MV-4-11 (cell line): ENCODE measurements at places on chromosomes 3 and 15.

DNA sequence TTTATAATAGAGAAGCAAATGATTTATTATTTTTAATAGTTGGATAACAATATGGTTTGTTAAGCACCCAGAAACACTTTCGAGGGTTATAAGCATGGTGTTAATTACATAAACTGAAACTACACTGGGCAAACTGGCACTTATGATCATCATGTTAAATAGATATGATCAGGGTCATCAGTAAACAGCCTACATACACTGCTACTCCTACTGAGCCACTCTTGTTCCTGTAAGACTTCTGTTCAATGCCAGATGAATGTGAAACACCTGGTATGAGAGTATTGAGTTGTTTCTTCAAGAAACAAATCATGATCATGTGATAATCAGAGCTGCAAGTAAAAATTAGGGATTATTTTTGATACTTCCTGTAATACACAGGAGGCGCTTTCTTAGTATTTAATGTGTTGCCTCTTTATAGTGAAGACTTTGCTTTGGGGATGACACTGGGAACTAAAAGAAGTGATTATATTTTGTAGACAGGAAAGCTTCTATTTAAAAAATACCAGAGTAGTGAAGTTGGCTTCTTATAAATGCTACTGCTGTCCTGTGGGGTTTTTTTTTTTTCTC, 32.3 kb upstream of the UTS2B start:
- no peak for DNase-seq

- DNase-seq = peak; percentile 69
Measured at GRCh38 chr15:34025252-34025651, 13.8 kb downstream of the AVEN start.

- DNase-seq = no peak
Measured at GRCh38 chr3:100693225-100693624, 16.1 kb upstream of the TFG start.

- peak; percentile 55 for DNase-seq
Measured at GRCh38 chr15:89690276-89691218, at the start of the genes PEX11A and WDR93. Gene PEX11A (minus strand): TSS chr15:89690754. CDS start chr15:89690632, 122 bp downstream. Gene WDR93 (plus strand): TSS chr15:89690811. CDS start chr15:89701747, 10,936 bp downstream.

DNA sequence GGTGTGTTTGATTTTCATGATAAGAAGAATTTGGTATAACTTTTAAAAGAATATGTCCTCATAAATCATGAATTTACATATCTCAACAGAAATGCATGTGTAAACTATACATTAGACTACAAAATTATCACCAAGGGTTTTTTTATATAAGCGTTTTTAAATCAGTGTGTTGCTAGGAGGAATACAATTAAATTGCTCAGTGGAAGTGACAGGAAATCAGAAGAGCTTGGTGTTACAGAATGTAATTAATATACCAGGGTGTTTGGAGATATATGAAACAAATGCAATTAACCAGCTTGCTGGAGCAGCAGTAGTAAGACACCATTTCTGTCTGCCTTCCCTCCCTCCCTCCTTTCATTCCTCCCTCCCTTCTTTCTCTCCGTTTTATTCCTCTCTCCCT, 2.4 kb downstream of the ROBO2 start:
- no peak for DNase-seq

- no peak for DNase-seq
Measured at GRCh38 chr3:22373182-22373581, 622.2 kb upstream of the ZNF385D start.

DNA sequence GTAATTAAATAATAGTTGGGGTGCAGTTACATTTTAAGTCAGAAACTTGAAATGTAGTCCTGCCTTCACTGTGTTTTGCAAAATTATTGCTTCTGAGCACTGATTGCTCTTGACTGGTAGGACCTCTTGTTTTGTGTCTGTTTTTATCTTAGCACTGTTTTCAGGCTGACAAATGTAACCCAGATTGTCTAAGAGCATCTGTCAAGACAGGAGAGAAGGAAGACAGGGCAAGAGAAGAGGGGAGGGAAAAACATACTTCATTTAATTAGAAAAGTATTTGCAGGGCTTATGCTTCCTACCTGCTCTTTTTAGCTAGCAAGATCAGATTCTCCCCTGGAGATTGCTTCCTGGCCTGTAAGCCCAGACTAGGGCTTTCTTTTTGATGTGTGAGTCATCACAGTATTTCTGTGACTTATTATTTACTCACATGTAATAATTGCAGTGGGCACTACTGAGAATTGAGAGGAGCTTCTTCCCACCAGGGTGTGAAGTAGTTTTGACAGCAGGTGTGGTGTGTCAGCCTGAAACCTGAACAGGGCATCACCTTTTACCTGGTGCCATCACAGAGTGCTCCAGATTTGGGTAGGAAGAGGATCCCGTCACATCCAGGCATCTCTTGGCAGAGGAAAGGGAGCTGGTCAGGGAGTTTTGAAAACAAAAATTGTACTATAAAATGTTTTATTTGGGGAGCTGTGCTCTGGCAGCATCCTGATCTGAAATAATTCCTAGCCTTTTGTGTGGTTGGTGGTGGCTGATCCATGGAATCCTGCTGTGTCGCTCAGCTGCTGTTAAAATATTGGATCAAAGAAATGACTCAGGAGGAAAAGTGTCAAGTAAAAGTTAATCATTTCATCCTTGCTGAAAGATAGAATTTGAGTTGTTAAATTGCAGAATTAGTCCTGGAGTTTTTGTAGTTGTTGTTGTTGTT, 98.2 kb downstream of the TMEM108 start:
- no peak for DNase-seq

DNA sequence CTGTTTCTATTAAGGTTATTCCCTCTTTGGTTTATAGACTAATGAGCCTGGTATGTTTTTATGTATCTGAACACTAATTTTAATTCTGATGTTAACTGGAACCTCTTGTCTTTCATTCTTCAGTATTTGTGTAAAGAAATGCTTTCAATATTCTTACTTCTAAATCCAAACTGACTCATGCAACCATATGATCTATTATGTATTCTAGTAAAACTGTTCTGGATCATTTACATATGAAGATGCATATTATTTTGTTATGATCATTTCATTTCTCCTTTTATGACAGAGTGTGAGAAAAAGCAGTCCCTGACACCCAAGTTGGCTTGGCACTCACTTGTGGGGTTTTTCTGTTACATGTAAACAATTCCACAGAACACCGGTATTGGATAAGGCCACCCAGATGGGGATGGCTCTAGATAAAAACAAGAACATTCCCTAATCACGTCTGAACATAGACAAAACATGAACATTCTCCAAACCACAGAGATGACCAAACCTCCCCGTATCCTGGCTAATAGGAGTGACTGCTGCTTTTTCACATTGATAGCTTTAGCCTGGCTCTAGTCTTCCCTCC, 72.2 kb upstream of the EPHB3 start:
- no peak for DNase-seq

DNA sequence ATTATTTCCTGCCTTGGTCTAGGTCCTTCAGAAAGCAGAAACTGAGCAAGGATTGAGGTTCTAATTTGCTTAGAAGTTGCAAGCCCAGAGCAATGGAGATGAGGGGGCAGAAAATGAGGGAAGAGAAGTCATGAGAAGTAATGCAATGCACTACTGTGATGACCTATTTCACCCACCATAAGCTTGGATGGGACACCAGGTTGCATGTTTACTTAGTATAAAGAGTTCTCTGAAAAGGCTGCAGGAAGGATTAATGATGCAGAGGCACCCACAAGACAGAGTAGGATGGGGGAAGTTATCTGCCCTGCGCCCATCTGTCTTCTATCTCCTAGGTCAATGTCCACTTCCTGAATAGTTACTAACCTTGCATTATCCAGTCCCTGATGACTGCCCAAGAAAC, 84.8 kb upstream of the SNRK start:
- DNase-seq = no peak

DNA sequence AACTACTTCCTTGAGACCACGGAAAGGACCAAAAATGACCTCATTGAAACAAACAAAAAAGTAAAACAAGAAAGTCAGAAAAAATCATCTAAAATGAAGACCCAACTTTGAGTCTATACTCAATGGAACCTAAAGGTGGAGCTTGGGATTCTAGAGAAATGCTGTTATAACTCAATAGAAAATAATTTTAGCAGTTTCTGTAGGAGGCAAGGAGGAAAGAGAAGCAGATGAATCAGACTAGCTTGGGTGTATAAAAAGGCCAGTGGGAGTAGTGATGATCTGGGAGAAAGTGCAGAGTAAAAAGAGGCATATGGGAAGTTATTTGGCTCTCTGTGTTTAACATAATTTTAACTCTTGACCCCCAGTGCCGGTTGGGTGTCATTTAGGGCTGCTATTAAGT, 94.4 kb downstream of the TMCO5A start:
- no peak for DNase-seq

GRCh38 chr15:23869396-23869795, 182.3 kb upstream of the NDN start:
- no peak for DNase-seq

DNA sequence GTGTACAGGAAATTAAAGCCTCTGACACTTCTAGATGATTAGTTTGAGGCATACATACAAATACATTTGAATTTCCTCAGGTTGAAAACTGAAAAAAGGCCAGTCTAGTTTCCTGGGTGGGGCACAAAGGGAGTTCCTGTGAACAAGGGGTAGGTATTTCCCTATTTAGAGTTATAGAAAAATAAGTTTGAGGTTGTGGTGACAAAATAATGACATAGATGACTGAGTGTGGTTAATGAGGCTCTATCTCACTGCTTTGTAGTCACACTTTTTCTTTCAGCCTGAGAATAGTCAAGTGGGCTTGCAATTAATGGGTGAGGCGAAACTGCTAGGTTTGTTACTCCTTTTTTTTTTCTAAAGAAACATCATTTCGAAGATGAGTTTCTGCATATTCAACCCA, 4.3 kb downstream of the SLCO3A1 start:
- peak; percentile 51 for DNase-seq

DNA sequence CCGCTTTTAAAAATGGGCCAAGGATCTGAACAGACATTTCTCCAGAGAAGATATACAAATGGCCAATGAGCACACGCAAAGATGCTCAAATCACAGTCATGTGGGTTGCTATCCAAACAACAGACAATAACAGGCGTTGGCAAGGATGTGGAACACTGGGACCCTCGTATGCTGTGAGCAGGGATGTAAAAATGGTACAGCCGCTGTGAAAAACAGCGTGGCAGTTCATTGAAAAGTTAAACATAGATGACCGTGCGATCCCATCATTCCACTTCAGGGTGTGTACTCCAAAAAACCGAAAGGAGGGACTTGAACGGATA, 6.7 kb upstream of the LRRC15 start:
- no peak for DNase-seq

- DNase-seq = peak; percentile 78
Measured at GRCh38 chr3:39065197-39065596, 13.4 kb downstream of the WDR48 start.

DNA sequence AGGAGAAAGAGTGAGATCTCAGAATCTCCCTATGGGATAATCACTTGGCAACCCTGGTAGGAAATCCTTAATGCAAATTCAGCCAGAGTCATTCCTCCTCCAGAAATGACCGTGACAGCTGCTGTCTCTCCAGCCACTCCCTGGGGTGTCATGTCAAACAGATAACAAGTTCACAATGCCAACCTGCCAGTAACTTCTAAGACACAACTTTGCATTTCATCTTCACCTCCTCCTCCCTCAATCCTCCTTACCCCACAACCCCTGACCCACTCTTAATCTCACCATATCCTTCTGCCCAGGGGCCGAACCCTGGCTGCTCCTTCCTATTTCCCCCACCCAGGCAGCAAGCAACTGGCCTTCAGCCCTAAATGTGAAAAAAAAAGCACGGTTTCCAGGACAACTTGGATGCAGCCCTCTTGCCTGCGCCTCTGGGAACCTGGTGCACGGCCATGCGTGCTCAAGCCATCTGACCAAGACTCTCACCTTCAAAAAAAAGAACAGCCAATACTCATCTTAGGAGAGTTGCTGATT, 166.0 kb downstream of the NTRK3 start:
- no peak for DNase-seq

DNA sequence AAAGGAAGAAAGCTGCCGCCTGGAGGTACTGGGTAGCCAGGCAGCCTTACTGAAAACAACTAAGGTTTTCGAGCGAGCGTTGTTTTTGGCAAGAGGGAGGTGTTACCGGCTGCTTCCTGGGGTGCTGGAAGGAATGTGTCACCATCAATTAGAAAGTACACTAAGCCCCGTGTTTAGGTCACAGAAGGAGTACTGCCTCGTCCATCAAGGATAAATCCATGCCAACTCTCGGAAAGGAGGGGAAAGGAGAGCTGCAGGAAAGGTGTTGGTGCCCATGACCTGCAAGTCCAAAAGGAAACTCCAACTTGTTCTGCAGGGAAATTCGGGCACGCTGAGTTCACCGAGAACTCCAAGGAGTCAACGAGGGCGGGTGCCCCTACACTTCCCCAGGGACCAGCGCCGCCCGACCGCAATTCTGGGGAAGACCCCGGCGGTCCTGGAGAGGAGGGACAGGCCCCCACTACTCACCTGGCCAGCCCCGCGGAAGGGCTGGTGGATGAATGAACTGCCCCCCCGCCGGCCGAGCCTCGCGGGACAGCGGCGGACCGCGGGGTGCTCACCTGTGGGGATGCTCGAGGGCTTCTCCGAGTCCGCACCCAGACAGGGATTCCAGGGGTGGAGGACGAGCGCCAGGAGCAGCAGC, 542 bp downstream of the PLOD2 start:
- no peak for DNase-seq

DNA sequence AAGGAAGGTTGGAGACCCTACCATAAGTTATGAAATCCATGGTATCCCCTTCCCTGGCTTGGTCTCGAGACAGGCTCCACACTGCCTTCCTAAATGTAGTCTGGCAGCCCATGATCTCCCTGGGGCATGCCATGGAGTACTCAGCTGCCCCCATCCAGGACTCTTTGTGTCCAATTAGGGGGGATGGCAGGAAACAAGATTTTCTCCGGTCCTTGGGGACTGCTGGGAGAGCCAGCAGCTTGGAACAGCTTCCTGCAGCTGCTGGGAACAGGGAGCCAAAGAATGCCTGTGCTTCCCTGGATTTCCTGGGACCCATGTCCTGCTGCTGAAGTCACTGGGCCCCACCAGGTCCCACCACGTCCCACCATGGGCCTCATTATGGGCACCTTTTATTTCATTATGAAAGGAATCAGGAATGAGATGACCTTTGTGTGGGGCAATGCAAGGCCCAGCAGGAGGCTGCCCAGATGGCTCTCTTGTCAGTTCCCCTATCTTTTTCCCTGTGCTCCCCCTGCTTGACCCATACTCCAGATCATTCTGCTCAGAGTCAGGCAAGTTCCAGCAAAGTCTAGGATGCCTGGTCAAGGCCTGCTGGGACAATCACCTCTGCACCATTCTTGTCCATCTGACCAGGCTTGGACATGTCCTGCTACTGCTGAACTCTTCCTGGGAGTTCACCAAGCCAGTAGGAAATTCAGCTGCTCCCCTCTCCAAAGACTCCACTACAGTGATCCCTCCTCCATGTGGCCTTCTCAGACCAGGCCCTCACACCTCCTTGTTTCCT, 15.0 kb upstream of the DAG1 start:
- DNase-seq = no peak
